Posterior cingulate gyrus (tissue), 11 donors: ENCODE measurements at places on chromosomes 6 and 20.
A peak's percentile ranks its signal among the peaks of the same experiment; 100 is the strongest.

DNA sequence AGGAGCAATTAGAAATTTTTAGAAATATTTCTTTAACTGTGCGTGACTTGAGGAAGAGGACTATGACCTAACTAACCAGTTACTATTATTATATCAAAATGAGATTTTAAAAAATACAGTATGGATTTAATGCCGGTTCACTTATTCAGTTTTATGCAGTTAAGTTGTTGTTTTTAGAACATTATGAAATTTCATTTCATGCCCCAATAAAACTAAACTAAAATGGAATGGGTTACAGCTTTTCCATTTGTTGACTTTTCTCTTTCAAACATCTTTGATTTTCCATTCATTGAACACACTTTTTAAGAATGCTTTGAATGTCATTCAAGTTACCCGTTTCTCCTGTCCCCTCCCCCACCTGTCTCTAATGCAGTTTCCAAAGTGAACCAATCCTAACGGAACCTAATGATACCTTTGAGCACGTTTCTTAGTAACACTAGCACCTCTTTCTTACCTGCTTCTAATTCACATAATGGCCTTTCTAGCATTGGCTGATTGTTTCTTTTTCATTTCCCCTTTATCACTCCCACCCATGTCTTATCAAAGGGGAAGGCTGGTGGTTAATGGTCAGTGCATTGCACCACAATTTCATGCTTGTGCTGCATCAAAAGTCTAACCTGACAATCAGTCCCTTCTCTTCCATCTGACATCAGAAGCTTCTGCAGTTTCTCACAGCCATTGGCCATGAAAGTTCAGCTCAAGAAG lies 262.2 kb upstream of the TAB2 start:
- no peak for DNase-seq

GRCh38 chr6:138431256-138432062 lies 27.4 kb downstream of the HEBP2 start:
- no peak for DNase-seq

DNA sequence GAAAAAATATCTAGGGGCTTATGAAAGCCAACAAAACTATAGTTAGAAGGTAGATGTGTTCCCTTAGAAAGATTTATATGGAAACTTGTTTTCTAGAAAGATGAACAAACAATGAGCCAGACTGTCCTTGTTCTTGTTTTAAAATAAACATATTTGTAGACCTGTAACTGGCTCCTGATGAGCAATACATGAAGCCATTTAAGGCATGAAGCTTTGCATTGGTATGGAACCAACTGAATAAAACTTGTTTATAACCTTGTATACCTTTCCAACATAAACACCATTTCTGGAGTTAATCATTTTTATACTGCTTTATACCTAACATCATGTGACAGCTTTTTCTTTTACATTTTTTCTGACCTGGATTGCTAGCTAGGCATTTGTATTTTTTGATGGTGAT lies 247.8 kb downstream of the PRL start:
- no peak for DNase-seq

DNA sequence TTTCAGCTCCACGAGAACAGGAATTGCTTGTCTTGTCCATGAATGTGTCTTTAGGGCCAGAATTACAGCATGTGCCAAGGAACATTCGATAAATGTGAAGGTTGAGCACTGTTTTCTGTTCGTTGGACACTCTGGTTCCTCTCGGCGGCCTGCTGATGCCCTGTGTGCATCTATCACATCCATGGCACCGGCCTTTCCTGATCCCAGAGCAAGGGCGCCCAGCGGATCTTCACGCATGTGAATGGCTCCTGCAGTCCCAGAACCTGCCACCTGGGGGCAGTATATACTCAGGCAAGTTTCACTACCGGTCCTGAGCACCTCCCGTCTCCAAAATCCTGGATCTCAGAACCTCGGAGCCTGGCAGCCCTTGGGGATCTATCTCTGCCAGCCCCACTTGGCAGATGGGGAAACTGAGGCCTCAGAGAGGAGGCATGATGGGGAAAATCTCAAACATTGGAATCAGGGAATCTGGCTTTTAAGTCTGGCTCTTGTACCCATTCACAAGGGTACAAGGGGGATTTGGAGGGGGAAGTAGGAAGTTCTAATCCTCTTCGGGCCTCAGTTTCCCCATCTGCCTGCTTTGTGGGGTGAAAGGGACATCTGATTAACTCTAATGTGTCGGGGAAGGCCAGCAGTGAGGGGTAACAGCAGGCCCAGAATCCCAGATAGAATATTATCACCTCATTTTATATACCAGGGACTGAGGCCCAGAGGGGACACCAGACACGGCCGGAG lies 4.3 kb upstream of the CEBPB start:
- peak; percentile 99 for DNase-seq

GRCh38 chr6:55694759-55695158 lies 115.8 kb upstream of the HMGCLL1 start:
- DNase-seq: no peak

- DNase-seq: no peak
These were observed 77.9 kb downstream of the WDR27 start for GRCh38 chr6:169623975-169624374.

- no peak for DNase-seq
These were observed 3.8 kb upstream of the DDO start for GRCh38 chr6:110419028-110419739.

GRCh38 chr20:46355778-46356177 lies 47.5 kb upstream of the CDH22 start:
- no peak for DNase-seq

DNA sequence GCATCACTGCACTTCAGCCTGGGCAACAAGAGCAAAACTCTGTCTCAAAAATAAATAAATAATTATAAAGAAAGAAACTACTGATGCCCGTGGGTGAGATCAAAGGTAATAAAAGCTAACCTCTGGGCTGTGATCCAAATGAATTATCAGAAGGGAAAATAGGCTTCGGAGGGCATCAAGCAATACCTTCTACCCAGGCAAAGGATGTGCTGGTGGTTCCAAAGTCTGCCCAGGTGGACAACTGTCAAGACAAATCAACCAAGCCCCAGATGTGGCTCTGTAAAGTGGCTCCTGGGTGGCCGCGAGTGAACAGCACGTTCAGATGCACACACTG lies 95.6 kb downstream of the SCML4 start:
- no peak for DNase-seq

GRCh38 chr6:125236536-125237327 lies 65.0 kb downstream of the HDDC2 start:
- no peak for DNase-seq

DNA sequence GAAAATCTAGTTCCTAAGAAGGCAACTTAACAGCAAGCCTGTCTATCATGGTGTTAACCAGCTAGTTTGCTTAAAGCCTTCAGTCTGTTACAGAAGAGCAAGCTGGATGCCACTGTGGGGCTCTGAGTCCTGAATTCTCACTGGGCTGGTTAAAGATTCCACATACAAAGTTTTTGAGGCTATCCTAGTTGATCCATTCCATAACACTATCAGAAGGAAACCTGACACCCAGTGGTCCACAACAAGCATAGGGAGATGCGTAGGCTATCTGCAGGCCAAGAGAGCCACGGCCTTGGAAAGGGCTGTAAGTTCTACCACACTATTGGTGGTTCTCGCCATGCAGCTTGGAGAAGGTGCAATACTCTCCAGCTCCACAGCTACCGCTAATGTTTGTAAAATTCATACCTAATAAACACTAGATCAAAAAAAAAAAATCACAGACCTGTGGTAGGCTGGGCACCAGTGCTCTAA lies 420 bp upstream of the MCCD1 start:
- no peak for DNase-seq

DNA sequence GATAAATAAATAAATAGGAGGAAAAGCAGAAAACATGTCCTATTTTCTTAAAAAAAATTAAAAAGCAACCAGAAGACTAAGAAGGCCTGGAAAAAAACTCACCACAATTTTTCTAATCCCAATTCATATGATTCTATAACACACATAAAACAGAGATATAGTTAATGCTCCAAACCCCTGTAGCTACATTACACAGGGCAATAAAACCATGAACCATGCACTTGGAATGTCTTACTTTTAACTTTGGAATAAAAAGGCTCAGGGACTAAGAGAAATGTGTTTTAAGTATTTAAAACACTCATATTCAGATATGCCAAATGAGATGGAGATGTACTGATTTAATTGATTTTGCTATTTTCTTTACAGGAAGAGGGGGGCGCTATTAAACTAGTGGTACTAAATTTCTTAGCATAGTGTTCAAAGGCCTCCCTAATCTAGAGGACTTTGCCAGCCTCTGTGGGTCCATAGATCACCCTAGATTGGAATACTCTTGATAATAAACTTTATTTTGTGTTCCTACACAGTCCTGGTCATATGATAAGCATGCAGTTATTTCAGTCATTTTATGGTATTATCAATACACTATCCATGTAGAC lies 30.3 kb upstream of the GCM1 start:
- DNase-seq: no peak

DNA sequence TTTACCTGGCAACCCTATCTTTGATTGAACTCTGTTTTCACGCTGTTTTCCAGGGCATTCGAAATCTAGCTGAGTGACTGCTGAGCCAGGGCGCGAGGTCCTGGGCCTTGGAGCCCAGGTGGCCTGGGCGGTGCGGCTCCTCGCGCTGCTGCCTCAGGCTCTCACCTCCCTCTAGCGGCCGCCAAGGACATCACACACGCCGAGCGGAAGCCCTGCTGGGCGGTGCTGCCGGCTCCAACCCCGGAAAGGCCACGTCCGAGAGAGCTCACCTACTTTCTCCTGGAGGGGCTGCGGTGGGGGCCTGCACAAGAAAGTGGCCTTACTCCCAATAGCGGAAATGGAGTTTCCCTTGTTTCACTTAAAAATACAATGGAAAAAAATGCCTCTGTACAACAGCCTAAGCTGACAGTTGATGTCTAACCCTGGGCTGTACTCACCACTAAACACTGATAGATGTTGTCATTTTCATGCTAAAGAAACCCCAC lies 77.7 kb downstream of the ELOVL4 start:
- peak; percentile 72 for DNase-seq

- DNase-seq: no peak
These were observed 7.4 kb upstream of the ZNFX1 start for GRCh38 chr20:49285233-49285668.

DNA sequence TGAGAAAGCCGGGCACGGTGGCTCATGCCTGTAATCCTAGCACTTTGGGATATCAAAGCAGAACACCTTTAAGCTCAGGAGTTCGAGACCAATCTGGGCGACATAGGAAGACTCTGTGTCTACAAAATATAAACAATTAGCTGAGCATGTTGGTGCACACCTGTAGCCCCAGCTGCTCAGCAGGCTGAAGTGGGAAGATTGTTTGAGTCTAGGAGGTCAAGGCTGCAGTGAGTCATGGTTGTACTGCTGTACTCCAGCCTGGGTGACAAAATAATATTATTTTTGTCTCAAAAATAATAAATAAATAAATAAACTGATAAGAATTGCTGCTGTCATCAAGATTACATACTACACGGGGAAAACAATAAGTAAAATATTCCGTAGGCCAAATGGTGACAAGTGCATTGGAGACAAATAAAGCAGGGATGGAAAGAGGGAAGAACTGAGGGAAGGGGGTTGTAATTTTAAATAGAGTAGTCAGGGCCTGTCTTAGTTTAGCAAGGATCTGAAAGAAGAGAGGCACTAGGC lies 14.0 kb upstream of the TOP1 start:
- DNase-seq: no peak

DNA sequence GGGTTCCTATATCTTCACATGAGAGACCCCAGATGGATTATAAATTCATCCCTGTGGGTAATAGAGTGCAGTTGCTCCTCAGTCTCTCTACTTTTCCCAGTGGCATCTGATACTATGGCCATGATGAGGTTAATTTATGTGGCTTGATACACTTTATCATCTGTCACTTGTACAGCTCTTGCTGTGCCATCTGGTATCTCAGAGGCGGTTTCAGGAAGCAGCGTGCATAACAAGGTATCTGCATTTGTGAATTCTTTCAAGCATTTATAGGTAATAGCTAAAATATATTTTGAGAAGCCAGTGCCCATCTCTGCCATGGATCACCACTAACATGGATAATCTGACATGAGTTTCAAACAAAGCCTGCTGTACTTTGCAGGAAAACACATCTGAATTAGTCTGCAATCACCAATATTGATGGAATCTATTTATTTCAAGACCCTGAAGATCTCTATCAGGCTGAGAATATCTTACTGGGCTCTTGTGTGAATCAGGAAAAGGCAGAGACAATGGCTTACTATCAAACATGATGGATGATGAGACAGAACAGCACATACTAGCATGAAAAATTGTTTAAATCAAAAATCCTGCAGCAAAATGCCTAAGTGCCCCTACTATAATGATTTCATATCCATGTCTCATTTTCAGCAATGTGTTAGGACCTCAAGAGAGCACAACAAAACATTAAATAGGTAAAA lies 548.7 kb upstream of the MAP3K7 start:
- no peak for DNase-seq

- no peak for DNase-seq
These were observed 120.1 kb downstream of the JPH2 start for GRCh38 chr20:44066645-44067606.

- DNase-seq: no peak
These were observed 118.4 kb upstream of the SLC2A12 start for GRCh38 chr6:134170844-134171243.

DNA sequence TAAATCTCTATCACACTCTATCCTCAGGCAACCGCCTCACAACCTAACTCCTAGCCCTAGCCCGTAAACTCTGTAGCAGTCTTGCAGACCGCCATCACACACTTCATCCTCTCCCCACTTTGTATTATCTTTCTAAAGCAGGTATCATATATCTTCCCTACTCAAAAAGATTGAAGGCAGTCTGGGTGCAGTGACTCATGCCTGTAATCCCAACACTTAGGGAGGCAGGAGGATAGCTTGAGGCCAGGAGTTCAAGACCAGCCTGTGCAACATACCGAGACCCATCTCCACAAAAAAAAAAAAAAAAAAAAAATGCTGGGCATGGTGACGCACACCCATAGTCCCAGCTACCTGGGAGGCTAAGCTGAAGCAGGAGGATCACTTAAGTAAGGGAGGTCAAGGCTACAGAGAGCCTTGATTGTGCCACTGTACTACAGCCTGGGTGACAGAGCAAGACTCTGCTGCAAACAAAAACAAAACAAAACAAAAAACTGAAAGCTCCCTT lies 22.9 kb downstream of the RANBP9 start:
- DNase-seq: peak; percentile 20

GRCh38 chr20:64232794-64233193 lies 22.8 kb upstream of the PCMTD2 start:
- peak; percentile 84 for DNase-seq

- DNase-seq: no peak
These were observed 144.0 kb downstream of the LRRC1 start for GRCh38 chr6:53938810-53939209.

DNA sequence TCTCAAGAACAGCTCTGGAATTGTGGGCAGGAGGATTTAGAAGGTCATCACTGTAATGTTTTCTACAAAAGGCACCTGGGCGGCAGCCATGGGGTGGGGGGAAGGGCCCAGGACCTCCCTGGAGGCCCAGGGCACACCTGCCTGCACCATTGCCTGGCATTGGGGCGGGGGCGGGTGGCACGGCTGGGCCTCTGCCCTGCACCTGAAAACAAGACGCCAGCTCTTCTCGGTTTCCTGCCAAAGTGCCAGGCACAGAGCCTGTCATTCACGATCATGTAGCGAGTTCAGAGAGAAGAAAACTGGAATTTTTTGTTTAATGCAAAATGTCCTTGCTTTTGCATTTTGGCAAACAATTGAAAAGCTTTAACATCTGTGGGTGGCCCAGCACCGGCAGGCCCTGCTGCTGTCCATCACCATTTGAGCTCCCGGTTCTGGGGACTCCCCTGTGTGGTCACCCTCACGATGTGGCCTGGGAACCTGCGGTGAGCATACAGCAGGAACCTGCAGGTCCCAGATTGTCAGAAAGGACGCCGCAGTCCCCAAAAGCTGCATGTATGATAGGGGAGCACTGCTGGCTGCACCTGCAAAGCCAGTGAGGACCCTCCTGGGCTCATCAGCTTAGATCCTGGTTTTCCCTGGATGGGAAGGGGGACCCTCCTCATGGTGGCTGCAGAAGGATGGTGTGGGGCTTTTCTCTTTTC lies 262.9 kb downstream of the CDH4 start:
- DNase-seq: no peak
